Occipital lobe (tissue), 3 donors: ENCODE measurements at places on chromosomes 5 and 9.

DNA sequence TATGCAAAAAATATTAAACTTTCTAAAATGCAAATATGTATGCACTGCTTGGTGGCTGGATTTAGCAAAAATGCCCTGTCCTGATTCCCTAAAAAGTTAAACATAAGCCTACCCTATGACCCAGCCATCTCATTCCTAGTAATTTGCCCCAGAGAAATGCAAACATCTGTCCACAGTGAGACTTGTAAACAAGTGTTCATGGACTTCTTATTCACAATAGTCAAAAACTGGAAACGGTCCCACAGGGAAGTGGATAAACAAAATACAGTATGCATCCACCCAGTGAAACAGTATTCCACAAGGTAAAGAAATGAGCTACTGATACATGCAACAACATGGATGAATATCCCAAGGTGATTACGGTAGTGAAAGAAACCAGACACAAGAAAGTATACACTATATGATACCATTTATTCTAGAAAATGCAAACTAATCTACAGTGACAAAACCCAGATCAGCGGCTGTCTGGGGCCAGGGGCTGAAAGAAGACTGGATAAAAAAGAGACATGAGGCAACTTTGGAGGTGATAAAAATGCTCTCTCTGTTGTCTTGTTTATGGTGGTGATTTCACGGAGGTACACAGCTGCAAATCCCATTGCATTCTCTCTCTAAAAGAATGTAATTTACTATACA, 277.3 kb downstream of the GLIS3 start:
- no peak for DNase-seq

DNA sequence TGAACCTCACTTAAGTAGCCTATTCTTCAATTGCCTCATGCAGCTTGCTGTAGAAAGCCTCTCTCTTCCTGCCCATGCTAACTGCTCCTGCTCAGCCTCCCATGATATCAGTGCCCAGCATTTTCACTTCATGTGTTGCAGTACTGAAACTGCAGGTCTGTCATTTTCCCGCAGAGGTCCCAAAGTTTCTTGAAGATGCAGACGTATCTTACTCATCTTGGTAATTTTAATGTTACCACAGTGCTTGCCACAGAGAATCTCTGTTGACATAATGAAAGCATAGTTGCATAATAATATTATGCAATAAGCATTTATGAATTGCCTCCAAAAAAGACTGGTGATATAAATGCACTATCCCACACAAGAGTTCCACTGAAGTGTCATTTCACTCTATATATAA, 561.1 kb upstream of the DAP start:
- DNase-seq = no peak

- DNase-seq = no peak
Measured at GRCh38 chr9:105074491-105074890, 146.5 kb upstream of the ABCA1 start.

- no peak for DNase-seq
Measured at GRCh38 chr5:80986382-80986781, 26.2 kb downstream of the RASGRF2 start.

GRCh38 chr9:73151653-73152542, at the start of gene ANXA1:
Gene ANXA1 (plus strand): TSS chr9:73151865. CDS start chr9:73158536, 6,671 bp downstream.
- DNase-seq = no peak

GRCh38 chr9:70574151-70574837, 159.8 kb upstream of the KLF9 start:
- DNase-seq = no peak

GRCh38 chr5:77936365-77936693, 160.2 kb upstream of the TBCA start:
- DNase-seq = no peak

- DNase-seq = peak; percentile 3
Measured at GRCh38 chr5:111070272-111071134, 1.0 kb upstream of the TSLP start.

GRCh38 chr5:179488491-179488890, 61.9 kb upstream of the RUFY1 start:
- no peak for DNase-seq

DNA sequence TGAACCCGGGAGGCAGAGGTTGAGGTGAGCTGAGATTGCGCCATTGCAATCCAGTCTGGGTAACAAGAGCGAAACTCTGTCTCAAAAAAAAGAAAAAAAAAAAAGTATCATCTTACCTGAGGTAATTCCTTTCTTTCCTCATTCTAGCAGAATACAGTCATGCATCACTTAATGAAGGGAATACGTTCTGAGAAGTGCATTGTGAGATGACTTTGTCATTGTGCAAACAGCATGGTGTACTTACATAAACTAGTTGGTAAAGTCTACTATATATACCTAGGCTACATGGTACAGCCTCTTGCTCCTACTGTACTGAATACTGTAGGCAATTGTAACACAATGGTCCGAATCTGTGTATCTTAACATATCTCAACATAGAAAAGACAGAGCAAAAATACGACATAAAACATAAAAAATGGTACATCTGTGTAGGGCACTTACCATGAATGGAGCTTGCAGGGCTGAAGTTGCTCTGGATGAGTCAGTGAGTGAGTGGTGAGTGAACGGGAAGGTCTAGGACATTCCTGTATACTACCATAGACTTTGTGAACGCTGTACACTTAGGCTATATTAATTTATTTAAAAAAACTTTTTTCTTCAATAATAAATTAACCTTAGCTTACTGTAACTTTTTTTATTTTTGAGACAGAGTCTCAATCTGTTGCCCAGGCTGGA, 100.4 kb downstream of the GLDC start:
- DNase-seq = no peak

- DNase-seq = no peak
Measured at GRCh38 chr5:143964919-143965318, 153.0 kb downstream of the HMHB1 start.

DNA sequence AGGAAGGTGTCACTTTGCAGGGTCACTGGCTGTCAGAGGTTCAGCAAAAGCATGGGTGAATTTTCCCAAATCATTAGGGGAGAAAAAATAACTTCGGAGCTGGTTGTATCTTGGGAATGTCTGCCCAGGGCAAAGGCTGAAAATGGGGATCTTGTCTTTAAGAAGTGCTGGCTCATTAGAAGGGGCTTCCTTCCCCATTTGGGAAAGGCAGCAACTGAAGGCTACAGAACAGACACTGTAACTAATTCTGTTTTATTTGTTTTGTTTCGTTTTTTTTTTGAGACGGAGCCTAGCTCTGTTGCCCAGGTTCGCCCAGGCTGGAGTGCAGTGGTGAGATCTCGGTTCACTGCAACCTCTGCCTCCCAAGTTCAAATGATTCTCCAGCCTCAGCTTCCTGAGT, 70.3 kb upstream of the PCA3 start:
- DNase-seq = no peak

GRCh38 chr5:161311146-161311708, 235.3 kb downstream of the GABRB2 start:
- no peak for DNase-seq

- no peak for DNase-seq
Measured at GRCh38 chr5:107772418-107773310, 101.9 kb upstream of the EFNA5 start.

GRCh38 chr5:143176048-143176447, 227.4 kb downstream of the NR3C1 start:
- DNase-seq = no peak

DNA sequence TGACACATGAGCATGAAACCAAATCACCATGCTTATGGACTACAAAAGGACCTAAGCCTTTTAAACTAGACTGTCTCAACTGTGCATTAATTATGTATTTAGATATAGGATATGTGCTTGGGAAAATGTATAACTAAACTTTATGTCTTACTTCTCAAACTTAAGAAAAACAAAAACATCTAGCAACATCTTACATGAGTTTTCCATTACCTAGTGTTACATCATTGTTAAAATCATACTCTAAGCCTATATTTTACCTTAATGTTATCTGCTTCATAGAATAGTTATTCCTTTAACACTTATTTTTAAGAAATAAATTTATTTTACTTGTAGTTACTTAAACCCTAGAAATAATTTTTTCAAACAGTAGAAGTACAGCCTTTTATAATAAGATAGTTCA, 24.0 kb downstream of the NME5 start:
- DNase-seq = no peak

DNA sequence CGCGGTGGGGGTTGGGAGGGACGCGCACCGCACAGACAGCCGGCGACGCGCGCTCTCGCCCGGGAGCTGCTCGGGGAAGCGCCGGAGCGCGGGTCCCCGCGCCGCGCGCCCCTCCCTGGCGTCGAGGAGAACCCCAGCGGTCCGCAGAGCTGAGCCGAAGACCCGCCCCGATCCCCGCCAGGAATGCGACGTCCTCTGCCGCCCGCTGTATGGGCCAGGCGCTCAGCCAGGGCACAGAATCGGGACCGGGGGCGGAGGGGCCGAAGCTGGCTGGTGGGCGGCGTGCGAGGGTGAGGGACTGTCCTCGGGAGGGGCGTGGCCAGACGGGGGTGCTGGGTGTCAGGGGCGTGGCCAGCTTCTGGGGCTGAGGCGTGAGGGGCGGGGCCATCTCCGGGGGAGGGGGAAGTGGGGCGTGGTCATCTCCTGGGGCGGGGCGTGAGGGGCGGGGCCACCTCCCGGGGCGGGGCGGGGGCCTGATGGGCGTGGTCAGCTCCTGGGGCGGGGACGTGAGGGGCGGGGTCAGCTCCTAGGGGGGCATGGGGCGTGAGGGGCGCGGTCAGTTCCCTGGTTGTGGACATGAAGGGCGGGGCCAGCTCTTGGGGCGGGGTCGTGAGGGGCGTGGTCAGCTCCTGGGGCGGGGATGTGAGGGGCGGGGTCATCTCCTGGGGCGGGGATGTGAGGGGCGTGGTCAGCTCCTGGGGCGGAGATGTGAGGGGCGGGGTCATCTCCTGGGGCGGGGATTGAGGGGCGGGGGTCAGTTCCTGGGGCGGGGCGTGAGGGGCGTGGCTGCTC, 965 bp downstream of the PTGDS start:
- DNase-seq = peak; percentile 89

GRCh38 chr5:171578049-171578828, 158.8 kb downstream of the FGF18 start:
- no peak for DNase-seq

DNA sequence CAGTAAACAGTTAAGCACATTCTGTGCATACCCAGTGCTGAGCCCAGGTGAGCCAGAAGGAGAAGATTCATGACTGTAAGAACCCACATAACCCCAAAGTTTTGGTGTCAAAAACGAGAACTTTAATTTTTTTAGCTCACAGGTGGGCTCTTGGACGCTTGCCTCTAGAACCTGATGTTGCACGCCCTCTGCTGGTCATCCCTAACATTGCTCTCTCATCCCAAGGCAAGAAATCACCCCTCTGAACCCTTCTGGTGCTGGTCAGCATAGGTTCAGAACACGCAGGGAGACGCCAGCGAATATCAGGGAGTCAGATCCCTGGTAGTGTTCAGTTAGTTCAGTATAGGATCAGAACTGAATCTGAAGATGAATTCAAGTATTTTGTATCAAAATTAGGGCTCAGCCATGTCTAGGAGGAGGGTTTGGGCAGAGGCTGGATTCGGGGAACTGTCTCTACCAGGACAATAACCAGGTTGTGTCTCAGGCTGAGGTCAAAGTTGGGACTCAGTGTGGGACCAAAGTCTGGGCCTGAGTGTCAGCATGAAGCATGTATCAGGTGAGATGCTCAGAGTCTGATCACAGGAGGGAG, 4.1 kb upstream of the DNAJB5 start:
- no peak for DNase-seq

GRCh38 chr5:159059722-159060121, 40.0 kb downstream of the EBF1 start:
- DNase-seq = no peak

GRCh38 chr5:27701931-27702903, 663.8 kb upstream of the CDH9 start:
- no peak for DNase-seq

- DNase-seq = no peak
Measured at GRCh38 chr9:120711841-120712538, 2.3 kb downstream of the MEGF9 start.

DNA sequence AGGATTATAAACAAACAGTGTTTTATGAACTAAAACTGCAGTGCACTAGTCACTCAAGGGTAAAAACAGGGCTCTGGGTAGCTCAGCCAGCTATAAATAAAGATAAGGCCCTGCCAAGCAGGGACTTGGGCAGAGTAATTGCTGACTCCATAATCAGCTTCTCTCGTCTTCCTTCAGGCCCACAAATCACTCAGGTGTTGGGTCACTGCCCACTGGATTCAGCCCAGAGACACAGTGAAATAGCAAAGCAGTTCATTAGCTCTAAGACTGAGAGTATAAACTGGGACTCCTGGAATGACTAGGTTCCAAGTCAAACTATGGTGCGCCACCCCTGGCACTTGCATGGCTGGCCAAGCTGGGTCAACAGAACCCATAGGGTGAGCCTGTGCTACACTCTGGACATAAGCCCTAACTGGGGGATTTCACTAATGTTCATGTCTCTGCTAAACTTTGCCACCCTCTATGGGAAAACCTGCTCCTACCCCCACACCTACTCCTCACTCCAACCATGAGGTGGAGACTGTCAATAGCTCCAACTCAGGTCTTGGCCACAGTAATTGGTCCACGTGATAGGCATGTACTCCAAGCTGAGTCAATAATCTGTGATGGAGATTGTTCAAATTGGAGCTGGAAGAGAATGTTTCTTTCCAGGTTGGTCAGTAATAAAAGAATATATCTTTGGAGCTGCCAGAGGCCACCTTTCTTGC, 158.5 kb downstream of the SLIT3 start:
- no peak for DNase-seq

- DNase-seq = no peak
Measured at GRCh38 chr5:6274846-6275543, 103.4 kb downstream of the MED10 start.

DNA sequence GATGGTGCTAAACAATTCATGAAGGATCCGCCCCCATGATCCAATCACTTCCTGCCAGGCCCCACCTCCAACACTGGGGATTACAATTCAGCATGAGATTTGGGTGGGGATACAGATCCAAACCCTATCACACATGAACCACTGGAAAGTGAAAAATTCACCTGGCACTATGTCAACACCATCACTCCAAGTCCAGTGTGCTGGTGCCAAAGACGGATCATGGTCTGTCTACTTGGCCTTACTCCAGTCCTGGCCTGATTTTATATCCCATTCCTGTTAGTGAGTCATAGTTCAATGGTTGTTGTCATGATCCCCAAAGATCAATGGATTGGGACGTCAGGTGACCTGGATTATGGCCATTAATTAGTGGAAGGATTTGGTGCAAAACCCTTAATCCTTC, 147.4 kb upstream of the RPS23 start:
- no peak for DNase-seq

GRCh38 chr9:98597236-98597771, 111.4 kb downstream of the GABBR2 start:
- no peak for DNase-seq

DNA sequence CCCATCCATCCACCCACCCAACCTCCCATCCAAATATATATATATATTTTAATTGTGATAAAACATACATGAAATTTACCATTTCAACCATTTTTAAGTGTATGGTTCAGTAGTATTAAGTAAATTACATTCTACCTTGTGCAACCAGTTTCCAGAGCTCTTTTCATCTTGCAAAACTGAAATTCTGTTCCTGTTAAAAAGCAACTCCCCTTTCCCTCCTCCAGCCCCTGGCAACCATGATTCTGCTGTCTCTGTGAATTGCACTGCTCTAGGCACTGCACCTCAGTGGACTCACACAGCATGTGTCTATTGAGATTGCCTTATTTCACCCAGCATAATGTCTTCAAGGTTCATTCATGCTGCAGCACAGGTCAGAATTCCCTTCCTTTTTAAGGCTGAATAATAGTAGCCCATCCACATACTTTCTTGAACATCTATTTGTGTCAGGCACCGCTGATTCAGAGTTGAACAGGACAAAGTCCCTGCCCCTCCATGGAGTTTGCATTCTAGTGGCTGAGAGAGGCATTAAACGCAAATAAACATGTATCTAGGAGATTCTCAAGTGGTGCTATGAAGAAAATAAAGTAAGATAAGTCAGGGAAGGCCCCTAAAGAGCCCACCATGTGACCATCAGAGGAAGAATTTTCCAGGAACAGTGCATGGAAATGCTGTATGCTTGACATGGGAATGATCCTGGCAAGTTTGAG, 24.0 kb downstream of the CSF1R start:
- no peak for DNase-seq
